Fibroblast of lung (primary cell): ENCODE measurements at places on chromosomes 2 and 18.

GRCh38 chr2:239466061-239466754 lies 65.4 kb upstream of the HDAC4 start:
- no peak for DNase-seq

GRCh38 chr2:173347305-173348168 lies 7.1 kb upstream of the CDCA7 start:
- no peak for DNase-seq

DNA sequence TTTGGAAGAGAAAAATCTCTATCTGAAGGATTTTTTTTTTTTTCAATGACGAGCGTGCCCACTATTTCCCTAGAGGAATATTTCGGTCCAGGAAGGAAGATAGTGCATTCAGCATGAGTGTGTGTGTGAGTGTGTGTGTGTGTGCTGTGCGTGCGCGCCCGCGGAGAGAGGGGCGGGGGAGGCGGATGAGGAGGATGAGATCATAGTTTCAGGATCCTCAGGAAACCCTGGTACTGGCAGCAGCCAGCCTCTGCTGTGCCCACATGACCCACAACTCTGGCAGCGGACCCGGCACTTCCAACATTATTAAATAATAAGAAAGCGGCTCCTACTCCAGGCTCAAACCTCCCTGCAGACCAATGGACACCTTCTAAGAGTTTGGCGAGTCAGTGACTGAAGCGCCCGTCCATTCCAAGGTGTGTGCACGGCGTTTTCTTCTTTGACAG lies 217.0 kb upstream of the DTNA start:
- DNase-seq = peak; percentile 89

DNA sequence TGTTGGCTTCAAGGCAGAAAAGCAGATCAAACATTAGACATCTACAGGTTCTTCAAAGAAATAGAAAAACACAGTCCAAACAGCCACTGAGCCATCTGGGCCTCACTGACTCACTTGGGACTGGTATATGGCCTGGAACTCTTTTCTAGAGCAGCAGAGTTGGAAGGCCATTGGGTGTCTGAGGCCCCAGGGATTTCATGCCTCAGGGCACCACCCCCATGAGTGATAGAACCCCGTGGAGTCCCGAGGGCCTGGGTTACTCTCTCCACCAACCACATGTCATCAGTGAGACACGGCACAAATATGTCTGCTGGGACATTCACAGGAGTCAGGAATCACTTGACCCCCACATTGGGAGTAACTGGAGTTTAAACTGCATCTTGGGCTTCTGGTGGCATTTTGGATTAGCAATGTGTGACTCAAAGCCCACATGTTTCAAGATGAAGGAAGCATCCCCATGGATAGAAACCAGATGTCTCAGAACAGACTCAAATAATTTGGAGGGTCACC lies 44.0 kb downstream of the CAPN13 start:
- DNase-seq = no peak

- DNase-seq = peak; percentile 65
Measured at GRCh38 chr2:43340945-43341356, 114.5 kb upstream of the ZFP36L2 start.

- DNase-seq = no peak
Measured at GRCh38 chr18:60506190-60506589, 133.6 kb upstream of the MC4R start.
